ENCODE measurements at places on chromosomes 16 and 17.
A peak's percentile ranks its signal among the peaks of the same experiment; 100 is the strongest.

DNA sequence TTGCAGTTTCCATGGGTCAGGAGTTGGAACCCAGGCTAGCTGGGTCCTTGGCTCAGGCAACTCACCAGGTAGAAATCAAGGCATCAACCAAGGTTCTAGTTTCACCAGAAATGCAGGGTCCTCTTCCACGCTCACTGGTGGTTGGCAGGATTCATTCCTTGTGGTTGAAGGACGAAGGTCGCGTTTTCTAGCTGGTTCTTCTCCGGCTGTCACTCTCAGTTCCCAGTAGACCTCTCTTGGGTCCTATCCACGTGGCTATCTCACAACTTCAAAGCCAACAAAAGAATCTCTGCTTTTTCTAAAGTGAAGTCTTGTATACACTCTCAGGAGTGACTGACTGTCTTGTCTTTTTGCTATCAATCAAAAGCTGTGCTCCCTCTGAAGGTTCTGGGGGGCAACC, 146.3 kb upstream of the NOL11 start:
- DNase-seq, result no peak

DNA sequence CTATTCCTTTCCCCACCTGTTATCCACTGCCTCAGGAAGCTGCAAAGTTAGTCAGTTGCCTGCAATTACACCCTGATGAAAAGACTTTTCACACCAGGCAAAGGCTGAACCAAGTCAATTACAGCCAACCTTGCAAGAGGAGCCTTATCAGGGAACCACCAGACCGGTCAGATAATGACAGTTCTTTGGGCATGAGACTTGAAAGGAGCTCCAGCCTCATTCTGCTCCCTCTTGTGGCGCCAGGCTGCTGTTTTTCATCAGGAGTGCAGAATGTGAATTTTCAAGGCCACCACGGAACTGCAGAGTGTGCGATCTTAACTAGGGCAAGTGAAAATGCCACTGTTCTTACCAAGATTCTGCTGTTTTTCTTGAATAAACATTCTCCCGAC, 22.5 kb downstream of the DNAI2 start:
- DNase-seq, result no peak

DNA sequence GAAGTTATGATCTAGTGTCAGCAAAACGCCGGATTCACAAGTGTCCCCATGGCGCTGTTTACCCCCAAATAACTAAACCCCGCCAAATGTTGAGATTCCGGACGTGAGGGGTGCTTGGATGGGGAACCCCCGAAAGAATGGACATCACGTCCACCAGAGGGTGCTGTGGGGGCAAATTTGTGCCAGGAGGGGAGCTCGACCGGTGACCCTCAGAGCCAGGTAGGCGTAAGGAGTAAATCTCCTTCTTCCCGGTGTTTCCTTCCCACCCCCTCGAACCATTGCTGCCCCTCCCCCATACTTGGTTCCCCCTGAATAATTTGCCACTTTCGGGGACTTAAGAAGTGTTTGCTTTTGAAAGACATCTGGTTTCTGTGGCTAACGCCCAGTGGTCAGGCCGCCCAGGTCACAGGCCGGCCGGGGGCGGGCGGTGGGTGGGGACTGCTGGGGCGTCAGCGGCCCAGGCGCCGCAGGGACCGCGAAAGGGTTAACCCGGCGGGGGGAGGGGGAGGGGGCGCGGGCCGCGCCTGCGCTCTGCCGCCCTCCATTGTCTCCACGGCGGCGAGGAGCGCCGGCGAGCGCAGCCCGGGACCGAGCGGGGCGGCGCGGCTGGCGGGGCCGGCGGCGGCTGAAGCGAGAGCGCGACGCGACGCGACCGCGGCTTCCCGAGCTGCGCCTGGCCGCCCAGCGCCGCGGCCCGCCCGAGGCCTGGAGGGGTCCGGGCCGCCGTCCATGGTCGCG, at the start of gene ZNRF1:
TSS of gene ZNRF1 (plus strand) at position 544 of the 738 bp plus-strand sequence. CDS start 648 bp downstream, outside the sequence.
- DNase-seq, result no peak

- DNase-seq, result no peak
Measured at GRCh38 chr17:11278186-11278991, 37.4 kb downstream of the SHISA6 start.

GRCh38 chr16:13798211-13798610, 121.7 kb upstream of the ERCC4 start:
- no peak for DNase-seq

DNA sequence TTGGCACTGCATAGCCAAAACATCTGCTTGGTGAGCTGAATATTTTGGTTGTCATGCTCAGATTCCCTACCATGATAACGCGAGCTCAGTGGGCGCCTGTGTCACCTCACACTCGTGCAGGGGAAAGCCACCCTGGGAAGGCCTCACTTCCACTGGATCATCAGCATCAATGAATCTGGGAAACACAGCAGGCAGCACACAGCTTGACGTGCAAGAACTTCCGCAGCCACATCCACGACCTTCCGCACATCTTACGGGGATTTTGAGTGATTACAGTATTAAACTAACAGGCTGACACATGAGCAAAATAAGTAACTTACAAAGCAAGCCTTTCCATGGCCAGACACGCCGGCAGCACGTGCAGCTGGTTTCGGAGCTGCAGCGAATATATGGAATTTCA, 54.7 kb upstream of the FOXF1 start:
- no peak for DNase-seq

- DNase-seq, result no peak
Measured at GRCh38 chr17:80730739-80731138, 186.1 kb downstream of the RPTOR start.

DNA sequence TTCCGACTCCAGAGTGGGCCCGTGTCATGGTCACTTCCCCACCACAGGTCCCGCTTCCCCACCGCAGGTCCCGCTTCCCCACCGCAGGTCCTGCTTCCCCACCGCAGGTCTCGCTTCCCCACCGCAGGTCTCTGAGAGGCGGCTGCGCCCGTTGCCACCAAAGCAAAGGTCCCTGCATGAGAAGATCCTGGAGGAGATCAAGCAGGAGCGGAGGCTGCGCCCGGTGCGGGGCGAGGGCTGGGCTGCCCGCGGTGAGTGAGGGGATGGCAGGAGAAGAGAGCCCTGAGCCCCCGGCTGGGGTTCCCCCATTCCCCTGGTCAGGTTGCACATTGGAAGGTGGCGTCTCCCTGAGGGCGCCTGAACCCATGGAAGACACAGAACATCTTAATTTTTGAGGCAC, 17.4 kb upstream of the TCF25 start:
- no peak for DNase-seq

GRCh38 chr17:31842195-31843069, 16.6 kb downstream of the COPRS start:
- no peak for DNase-seq

- DNase-seq, result no peak
Measured at GRCh38 chr16:17138801-17139200, 332.0 kb downstream of the XYLT1 start.

GRCh38 chr16:8943966-8944759, 19.5 kb downstream of the USP7 start:
- DNase-seq, result no peak

DNA sequence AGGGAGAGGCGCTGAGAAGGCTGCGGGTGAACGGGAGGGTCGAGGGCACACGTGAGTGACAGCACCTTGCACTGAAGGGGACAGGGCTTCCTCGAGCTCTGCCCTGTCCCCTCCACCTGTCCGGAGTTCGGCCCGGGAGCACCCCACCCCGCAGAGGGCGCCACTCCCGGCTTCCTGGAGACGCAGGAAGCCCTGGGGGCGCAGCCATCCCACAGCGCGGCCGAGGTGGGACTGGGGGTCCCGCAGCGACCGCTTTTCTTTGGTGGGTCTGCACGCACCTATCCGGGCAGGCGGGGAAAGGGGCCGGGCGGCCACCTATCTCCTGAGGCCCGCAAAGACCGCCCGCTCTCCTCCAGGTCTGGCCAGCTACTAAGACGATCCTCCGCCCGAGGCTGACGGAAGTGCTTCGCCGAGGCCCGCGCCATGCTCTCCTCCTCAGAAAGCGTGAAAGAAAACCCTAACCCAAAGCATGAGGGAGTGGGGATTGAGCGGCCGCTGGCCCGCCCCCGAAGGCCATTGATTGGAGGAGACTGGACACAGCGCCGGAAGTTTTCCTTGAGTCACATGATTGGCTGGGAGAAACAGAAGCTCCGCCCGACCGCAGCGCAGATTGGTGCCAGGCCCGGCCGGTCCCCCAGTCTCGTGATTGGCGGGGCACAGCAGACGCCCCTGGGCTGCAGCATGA, 34.4 kb downstream of the DDX19A start:
- peak; percentile 82 for DNase-seq

DNA sequence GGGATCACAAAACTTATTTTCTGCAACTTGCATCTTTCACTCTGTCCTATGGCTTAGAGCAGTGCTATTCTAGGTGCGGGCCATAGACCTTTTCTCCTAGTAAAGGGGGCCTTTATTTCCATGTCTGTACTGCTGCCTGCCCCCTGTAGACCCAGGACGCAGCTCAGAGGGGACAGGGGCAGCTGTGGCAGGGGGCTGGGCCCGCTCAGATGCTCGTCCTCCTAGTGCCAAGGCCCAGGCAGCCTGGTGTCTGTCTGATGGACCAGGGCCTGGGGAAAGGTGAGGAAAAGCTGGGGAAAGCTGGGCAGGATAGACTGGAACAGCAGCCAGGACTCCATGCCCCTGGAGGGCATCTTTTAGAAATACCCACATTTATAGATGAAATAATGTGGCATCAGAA, 25.6 kb downstream of the VAC14 start:
- DNase-seq, result no peak

DNA sequence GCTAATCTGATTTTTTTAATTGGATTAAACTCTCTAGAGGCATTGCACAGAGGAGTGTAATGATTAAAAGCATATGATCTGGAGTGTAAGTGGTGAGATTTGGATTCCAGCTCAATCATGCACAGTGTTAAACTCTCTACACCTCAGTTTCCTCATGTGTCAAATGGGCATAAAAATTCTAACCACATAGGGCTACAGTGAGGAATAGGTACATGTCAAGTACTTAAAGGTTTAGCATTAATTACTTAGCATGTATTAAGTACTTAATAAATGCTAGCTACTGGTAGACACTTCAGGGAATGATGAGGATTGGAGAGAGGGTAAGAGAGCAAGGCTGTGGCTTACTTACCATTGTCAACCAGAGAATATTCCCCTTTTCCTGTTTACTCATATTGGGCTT, 17.1 kb downstream of the ERI2 start:
- no peak for DNase-seq

DNA sequence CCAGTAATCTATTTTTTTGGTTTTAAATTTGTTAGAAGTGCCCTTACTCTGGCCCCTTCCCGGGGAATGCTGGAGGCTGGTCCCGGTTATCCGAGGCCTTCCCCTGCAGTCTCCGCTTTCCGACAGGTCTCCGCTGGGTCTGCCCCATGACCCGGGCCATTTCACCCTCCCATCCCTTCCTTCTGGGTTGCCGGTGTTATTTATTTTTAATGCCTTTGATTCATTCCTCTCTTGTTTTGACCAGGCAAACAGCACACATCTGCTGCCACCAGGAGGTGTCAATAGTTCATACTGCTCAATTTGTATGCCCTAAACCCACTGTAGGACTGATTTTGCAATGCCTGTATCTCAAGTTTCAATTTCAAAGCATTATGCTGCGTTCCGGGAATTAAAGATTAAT, 113.2 kb upstream of the IRX5 start:
- no peak for DNase-seq

DNA sequence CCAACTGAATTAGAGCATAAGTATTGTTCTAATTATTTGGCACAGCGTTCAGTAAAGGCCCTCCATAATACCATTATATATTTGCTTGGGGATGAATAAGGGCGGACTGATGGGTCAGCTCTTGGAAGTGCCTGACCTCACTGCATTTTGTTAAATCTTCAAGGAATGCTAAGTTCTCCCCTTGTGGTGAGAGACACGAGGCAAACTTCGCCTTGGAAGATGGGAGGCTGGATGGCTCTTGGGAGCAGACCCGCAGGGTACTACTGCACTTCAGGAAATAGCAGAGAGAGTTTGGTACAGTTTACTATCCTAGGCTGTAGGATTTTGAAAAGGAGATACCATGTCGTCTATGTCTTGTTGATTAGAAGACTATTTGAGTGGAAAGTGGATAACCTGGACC, 87.0 kb upstream of the RPRML start:
- no peak for DNase-seq

- DNase-seq, result no peak
Measured at GRCh38 chr17:56623383-56623782, 29.9 kb downstream of the NOG start.

- DNase-seq, result no peak
Measured at GRCh38 chr17:48907713-48908046, 527 bp upstream of the UBE2Z start.

- no peak for DNase-seq
Measured at GRCh38 chr17:32475258-32475657, 11.5 kb upstream of the CDK5R1 start.

DNA sequence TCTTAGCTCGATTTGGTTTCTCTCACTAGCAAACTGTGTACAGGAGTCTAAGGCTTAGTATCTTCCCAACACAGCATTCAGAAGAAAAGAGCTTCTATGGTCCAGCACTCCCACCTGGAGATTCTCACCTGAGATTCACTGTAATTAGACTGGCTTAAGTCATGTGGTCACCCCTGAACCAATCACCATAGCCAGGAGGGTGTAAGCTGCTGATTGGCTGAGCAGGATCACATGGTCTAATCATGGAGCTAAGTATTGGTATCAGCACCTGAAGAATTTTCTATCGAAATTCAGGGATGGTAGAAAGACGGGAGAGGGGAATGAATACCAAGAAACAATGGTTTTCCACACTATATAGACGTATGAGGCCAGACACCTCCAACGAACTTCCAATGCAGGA, 359.8 kb upstream of the ERCC4 start:
- DNase-seq, result no peak

- DNase-seq, result no peak
Measured at GRCh38 chr16:7716660-7717550, 384.3 kb downstream of the RBFOX1 start.

DNA sequence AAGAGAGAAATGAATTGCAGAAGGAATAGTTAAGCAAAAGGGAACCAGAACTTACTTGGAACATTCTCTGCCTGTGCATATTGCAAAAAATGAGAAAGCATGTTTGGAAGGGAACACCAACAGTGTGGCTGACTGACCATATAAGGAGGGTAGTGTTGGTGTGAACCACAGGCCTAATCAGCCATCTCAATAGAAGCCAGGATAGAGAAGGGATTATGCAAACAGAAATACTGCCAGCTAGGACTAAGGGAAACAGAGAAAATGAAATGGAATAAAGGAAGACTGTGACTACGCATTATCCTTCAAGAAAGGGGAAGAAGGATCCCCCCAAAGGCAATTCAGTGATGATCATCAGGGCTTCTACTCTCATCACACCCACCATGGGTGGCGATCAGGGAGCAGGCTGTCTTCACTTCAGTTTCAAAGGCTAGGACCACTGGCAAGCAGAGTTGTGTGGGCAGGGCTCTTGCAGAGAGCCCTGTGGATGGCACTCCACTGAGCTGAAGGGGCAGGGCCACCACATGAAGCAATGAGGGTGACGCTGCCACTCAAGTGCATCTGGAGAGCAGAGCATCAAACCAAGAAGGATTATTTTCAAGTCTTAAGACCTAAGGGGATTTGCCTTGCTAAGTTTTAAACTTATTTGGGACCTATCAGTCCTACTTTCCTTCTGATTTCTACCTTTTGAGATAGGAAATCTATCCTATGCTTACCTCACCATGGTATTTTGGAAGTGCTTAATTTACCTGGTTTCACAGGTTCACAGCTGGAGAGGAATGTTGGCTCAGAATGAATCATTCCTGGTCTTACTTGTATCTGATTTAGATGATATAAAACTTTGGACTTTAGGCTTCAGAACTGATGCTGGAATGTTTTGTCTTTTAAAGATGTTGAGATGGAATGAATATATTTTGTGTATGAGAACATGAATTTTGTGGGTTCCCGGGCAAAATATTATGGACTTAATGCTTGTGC, 140.5 kb downstream of the SSH2 start:
- no peak for DNase-seq

All from esophagus squamous epithelium (tissue), 5 donors.